ENCODE measurements at places on chromosomes 6 and 20. TPM values are rescaled to one million over a fixed set of nuclear protein-coding genes. Genes with fewer than 3 reads are reported as not detected.

- no peak for DNase-seq
Measured at GRCh38 chr6:15366003-15366535, 120.2 kb downstream of the JARID2 start.

DNA sequence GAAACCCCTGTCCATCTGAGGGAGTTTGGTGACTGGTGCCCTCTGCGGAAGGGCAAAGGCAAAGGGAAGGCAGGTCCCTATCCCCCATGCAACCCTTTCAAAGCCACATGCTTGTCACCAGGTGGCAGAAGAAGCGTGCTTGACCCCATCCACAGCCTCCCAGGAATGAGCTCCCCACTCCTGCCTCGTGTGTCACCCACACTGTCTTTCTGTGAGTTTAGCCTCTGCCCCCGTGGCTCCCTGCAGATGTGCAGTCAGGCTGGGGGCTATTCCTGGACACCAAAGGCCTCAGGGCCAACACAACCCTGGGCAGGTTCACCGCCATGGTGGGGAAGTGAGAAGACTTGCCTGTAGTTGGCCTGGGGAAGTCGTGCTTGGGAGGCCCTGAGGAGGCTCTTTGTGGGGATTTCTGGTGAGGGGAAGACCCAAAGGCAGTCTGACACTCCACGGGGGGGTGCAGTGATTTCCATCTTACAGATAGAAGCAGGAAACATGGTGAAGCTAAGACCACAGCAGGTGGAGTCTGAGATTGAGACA is 16.6 kb upstream of the PCMTD2 start:
- peak; percentile 60 for DNase-seq

Gene MEI4
- not detected for total RNA-seq

Gene LGSN
- total RNA-seq: not detected

DNA sequence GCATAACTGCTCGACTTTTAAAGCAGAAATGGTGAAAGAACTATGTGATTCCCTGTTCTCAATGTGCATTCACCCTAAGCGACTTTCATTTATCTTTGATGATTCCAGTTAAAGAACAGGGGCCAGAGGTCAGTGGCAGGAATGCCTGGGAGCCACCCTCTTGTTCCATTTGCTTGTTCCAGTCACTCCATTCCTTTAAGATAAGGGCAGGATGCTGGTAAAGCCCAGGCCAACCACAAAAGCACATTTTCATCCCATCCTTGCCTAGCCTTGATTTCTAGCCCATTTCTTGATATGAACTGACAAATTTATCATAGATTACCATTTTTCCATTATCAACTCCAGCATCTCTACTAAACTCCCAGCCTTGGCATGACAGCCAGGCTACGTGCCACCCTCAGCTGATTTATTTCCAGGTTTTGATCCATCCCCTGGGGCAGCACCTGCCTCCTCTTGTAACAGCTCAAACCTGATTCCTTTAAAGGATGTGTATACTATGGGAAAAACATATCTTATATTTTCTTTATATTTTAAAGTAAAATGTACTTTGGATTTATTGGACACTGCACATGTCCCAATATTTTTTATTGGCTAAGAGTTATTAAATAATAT is 19.2 kb downstream of the HMGN3 start:
- DNase-seq: no peak

DNA sequence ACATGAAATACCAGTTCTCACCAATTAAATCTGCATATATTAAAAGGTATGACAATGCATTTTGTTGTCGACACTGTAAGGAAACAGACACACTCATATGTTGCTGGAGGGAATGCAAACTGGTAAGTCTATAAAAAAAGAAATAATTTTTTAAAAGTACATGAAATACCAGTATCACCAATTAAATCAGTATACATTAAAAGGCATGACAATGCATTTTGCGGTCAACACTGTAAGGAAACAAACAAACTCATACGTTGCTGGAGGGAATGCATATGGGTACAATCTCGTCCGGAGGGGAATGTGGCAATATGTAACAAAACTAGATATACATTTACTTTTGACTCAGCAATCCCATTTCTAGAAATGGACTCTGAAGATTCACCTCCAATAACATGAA is 6.5 kb downstream of the ZNF322 start:
- no peak for DNase-seq

Gene ENPP3
- 1.1 TPM for total RNA-seq

Gene SUMO4
- total RNA-seq: 5.4 TPM

GRCh38 chr6:129598244-129599187 is 111.5 kb downstream of the ARHGAP18 start:
- DNase-seq: no peak

DNA sequence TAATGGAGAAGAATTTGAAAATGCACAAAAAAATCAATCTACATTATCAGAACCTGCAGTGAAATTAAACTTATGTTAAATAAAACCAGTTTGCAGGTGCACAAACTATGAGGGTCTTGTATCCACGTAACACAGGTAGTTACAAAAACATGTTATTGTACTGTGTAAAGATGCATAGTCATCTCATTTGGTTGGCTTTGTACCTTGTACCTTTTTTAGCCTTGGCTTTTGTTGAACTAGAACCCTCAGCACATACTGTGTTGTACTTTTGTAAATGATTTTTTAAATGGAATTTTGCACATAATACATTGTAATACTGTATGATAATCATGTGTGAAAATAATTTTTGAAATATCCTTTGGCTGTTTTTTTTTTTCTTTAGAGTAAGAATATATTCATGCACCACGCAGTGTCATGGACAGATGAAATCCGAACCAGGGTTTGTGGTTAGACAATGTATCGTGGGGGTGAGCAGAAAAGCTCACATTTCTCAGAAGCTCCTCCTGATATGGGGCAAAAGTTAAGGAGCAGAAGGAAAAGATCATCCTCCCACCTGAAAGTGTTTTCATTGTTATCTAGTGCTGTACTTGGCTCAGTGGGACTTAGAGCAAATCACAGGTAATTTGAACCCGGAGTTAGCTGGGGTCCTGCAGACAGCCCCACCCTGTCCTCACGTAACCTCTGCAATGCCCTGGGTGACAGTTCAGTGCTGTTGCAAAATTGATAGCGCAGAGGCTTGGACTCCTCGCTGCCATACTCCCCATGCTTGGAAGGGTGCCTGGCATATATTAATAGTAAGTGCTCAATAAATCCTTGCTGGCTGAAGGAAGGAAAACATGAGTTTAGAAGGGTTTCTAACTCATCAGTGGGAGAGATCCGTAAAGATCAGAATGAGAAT is 14.8 kb upstream of the NAA20 start:
- no peak for DNase-seq

DNA sequence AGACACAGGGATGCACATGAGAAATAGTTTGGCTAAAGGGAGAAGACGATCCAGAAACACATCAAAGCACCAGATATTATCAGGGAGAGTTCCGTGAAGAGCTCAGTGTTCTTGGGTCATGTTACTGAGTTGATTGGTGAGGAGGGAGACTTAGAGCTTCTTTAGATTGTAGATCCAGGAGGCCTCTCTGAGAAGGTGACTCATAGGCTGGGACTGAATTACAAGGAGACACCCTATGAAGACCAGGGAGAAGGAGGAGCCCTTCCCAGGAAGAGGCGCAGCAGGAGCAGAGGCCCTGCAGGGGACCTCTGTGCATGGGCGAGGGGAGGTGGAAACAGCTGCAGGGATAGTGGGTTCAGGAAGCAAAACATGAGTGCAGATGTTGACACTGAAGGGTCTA is 196.5 kb downstream of the SLC24A3 start:
- no peak for DNase-seq

- no peak for DNase-seq
Measured at GRCh38 chr6:20907486-20908071, 373.3 kb downstream of the CDKAL1 start.

Gene BFSP1
- 1.1 TPM for total RNA-seq

GRCh38 chr6:149751239-149751638 is 1.7 kb downstream of the PCMT1 start:
- DNase-seq: no peak

DNA sequence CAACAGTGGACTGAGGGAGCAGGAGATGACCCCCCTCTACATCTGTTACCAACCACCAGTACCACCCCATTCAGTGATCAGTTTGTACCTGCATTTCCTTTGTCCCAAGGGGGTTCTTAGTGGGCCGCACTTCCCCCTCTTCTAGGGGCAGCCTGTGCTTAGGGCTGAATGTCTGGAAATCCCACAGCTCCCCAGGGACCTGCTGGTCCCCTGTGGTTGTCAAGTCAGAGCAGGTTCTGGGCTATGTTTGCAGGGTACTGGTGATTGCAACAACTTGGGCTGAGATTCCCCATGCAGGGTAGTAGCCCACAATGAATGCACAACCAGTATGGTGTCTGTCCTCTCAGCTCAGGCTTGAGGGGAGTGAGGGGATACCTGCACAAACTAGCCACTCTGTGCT is 39.7 kb upstream of the COL10A1 start:
- DNase-seq: no peak

DNA sequence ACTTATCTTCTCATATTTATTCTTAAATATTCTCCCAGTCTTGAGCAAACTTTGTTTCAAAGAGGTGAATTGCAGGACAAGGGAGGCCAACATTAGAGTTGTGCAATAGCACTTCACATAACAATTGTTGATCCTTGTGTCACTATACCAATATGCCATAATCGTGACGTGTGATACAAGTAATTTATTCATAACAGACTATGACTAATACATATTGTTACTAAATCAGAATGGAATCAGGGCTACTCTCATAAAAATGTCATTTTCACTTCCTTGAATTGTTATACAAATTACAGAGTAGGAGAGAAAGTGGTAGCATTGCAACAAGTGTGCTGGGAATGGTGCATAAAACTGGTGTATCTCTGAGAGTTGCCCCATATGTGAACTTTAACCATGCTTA is 37.2 kb upstream of the PLCB1 start:
- no peak for DNase-seq

DNA sequence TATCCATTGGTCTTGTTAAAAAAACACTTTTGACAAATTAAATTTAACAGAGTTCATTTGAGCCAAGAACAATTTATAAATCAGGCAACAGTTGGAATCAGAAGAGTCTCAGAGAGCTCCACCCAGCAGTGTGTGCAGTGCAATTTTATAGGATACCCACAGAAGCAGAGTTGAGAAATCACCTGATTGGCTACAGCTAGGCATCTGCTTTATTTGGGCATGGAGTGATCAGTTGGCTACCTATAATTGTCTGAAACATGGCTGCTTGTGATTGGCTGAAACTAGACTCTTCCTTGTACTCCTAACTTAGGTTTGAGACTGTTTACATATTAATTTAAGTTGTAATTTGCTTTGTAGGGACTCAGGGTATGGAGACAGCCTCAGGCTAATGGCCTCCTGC is 12.0 kb downstream of the PGK2 start:
- no peak for DNase-seq

DNA sequence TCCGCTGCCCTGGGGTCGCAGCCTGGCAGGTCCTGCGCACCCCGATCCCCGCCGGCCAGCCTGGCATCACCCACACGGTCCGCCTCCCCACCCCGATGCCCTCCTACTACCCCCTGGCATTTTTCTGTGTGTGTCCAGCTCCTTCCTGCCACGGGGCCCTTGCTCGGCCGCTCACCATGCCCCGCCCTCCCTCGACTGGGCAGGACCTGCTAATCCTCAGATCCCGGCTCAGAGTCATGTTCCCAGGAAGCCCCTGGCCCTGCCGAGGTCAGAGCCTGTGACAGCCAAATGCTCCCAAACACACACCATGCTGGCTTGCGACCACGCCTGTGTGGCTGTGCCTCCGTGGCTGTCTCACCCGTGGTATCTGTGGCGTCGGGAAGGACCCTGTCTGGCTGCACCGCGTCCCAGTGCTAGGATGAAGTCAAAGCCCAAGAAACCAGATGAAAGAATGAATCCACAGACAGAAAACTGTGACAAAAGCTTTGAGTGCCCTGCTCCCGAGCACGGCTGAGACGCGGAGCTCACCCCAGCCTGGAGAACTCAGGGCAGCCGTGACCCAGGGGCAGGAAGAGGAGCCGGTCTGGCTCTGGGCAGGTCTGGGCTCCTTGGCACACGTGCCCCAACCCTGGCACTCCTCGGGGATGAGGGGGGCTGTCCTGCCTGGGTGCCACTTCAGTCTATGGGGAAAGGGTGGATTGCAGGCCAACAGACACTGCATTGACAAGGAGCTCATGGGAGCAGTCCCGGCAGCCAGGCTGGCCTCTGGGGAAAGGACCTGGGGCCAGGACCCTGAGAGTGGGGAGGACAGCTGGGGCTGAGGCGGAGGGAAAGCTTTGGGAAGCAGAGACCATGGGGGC is 20.8 kb upstream of the SLCO4A1 start:
- DNase-seq: no peak

DNA sequence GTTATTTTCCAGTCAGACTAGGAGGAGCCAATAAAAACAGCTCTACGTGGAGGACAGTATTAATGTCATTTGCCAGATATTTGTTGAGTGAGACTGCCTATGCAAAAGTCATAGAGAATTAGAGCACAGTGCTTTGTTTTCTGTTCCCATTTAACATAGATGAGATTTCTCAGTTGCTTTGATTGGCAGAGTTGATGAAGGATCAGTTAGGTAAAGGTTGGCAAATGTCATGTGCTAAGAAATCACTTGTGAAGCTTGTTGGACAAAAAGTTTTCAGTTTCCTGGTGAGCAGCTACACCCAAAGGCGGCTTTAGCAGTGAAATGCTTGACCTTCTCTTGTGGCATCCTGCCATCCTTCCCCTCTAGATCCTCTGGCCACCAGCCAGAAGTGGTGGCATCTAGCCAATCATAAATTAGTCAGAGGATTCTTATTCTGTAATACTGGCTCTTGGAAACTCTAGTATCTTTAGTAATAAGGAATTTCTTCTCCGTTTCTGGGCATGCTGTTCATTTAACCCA is 37.0 kb downstream of the BCKDHB start:
- DNase-seq: peak; percentile 77

- no peak for DNase-seq
Measured at GRCh38 chr20:17281478-17281877, 54.6 kb downstream of the PCSK2 start.

GRCh38 chr6:125377621-125378020 is 75.9 kb upstream of the HDDC2 start:
- DNase-seq: no peak

GRCh38 chr6:127456465-127456864 is 2.7 kb downstream of the KIAA0408 start:
- DNase-seq: no peak
